ENCODE measurements at places on chromosomes 12 and 14.
A peak's percentile ranks its signal among the peaks of the same experiment; 100 is the strongest.

DNA sequence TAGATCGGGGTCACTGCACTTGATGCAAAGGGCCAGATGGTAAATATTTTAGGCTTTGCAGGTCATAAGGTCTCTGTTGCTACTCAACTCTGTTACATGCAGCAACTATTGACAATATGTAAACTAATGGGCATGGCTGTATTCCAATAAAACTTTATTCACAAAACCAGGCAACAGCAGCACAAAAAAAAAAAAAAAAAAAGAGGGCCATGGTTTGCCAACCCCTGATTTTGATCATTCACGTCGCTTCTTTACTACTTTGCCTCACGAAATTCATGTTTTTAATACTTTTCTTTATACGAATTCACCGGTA is 152.9 kb downstream of the RBM19 start:
- DNase-seq, result no peak

DNA sequence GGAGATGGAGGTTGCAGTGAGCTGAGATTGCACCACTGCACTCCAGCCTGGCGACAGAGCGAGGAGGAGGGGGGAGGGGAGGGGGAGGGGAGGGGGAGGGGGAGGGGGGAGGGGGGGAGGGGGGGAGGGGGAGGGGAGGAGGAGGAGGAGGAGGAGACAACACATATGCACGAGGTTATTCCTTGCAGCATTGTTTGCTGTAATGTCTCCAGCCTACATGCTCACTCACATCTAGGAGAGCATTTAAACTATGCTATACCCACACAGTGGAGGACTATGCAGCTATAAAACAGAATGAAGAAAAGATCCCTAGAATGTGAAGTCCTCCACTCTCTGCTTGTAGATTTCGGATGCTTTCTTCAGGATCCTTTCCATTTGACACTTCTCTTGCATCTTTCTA is 3.5 kb upstream of the HIGD1C start:
- DNase-seq, result no peak

- peak; percentile 27 for DNase-seq
These were observed 456.7 kb downstream of the SLC16A7 start for GRCh38 chr12:60052483-60052882.

DNA sequence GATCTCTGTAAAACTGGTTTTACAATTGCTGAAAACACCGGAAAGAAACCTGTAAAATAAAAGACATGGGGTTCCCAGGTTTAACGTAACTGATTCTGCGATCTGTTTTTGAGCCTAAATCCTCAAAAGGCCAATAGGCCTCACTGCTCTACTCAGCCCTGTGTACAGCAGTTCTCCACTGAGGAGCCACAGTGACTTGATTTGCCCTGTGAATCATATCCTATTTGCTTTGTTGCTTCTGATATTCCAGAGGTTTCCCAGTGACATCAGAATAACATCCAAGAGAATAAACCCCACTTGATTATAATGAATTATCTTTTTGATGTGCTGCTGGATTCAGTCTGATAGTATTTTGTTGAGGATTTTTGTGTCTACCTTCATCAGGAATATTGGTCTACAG is 27.5 kb downstream of the MDM1 start:
- DNase-seq, result peak; percentile 6

DNA sequence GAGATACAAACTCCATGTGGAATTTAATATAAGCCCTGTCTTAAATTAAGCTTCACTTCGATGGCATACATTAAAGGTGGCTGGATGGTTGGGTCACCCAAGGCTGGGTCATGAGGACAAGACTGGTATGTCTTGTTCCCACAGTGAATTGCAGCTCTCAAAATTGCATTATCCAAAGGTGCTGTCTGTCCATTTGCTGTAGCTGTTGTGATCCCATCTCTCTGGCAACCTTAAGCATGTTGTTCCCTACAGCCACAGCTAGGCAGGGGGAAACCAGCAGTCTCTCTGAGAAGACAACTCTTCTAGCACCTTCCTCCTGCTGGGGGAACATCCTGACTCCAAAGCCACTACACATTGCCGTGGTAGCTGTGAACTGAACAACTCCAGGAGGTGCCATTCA is 187.0 kb downstream of the NUAK1 start:
- DNase-seq, result no peak

DNA sequence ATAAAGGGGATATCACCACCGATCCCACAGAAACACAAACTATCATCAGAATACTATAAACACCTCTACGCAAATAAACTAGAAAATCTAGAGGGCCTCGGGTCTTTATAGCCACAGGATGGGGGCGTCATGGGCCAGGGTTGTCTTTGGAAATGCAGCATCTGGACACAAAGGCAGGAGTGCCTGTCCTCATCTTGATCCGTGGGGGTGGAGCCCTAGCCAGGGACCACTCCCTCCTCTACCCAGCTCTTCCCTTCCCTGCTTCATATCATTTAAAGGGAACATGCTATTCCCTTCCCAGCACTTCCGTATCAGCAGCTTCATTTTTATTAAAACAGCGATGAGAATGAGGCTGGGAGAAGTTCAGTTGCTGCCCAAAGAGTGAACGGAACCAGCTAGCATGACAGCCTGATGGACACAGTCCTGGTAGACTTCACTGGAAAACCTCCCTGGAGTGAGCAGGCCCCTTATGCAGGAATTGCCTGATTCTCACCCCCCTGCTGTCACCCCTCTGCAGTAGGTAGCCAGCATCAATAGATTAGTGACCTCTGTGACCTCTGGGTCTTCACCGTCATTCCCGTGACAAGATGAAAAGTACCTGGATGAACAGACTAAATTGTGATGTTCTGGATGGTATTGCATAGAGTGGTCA is 251.4 kb upstream of the RGS6 start:
- no peak for DNase-seq

- peak; percentile 98 for DNase-seq
These were observed 2.1 kb upstream of the ARID2 start for GRCh38 chr12:45727301-45727979.

- no peak for DNase-seq
These were observed 59.7 kb downstream of the PLXNC1 start for GRCh38 chr12:94207849-94208621.

DNA sequence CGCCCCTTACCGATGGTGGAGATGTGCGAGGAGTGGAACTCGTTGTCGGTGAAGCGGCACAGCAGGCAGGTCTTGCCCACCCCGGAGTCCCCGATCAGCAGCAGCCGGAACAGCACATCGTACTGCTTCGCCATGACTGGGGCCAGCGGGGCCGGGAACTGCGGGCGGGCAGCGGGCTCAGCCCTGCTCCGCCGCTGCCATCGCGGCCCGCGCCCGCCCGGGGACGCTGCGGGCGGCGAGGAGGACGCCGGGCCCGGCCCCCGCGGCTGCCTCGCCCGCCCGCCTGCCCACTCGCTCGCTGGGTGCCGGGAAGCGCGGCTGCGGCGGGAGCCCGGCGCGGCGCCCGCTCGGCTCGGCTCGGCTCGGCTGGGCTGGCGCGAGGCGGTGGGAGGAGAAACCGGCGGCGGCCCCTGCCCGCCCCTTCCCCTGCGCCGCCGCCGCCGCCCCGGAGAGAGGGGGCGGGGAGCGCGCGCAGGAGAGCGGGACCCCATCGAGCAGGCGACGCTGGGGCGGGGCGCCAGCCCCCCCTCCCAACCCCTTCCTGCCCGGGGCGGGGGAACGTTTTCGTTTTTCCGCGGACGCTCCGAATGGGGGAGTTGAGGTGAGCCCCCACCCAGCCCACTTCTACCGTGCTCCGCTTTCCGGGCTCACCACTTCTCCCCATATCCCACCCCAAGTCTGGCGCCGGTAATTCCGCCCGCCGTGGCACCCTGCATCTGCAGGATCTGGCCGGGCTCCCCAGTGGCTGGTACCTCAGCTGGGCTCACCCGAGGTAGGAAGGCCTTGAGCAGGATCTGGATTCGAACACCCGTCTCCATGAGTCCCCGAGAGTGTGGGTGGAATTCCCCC is at the start of gene RAB15:
Gene RAB15 (minus strand): TSS at position 394 of the 849 bp plus-strand sequence. CDS start 260 bp downstream, at position 134.
- peak; percentile 31 for DNase-seq

DNA sequence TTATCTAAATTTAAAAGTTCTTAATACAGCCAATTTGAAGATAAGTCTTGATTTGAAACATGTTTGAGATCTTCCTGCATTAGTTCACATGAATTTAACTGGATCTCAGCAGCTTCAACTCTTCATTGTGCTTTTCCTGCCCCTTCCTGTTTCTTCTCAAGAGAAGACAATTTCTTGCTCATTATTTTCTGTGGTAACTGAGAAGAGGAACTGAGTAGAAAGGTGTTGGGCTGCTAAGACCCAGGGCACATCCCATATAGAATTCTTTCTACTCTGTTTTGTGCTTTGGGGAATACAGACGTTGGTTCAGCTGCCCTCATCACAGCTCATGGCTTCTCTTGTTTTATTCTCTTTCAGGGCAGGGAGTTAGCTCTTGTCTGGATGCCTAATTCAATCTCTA is 110.2 kb downstream of the SNAPC1 start:
- no peak for DNase-seq

DNA sequence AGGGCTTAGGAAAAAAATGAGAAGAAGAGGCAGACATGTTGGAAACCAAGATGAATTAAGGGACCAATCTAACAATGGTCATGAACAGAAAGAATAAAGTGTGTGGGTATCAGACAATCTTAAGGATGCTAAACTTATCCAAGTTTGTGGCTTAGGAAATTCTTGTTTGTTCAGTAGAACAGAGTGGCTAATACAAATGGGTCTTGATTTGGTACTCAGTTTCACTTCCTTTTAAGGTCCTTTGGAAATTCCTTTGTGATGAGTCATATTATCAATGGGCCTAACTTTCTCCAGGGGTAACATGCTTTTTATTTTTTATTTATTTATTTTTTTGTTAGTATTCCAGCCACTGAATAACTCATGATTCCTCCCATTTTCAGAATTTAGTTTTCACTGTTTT is 1154.7 kb upstream of the FLRT2 start:
- DNase-seq, result peak; percentile 47

- DNase-seq, result peak; percentile 10
These were observed 48.5 kb downstream of the IFNG-AS1 start for GRCh38 chr12:68037616-68038255.

DNA sequence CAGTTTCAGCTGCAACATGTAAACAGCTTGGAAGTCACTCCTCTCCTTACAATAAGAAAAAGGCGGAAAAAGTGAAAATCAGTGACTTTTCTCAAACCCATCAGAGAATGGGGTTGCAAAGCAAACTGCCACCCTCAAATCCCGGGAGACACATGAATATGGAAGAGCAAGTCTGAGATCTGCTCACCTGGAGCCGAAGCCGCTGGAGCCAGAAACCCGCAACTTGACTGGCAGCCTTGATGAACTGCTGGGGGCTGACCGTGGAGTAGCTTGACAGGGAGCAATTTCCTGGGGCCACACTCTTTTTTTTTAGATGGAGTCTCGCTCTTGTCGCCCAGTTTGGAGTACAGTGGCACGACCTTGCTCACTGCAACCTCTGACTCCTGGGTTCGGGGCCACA is 208.2 kb downstream of the KIF26A start:
- no peak for DNase-seq

DNA sequence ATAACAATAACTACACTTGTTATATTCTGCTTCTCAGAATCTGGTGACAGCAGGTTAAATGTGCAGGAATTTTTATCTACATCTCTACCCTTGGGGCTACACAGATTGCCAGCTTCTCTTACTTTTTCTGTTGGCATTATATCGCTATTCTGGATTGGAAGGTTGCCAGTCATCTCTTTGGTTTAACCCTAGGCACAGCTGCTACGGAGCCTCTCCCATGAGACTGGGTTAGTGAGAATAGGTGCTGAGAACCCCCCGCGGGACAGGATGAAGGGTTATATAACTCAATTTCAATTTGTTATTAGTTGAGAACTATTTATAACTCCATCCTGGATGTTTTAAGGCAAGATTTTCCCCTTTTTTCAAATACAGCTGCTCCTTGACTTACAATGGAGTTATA is 73.1 kb downstream of the ACADS start:
- no peak for DNase-seq

GRCh38 chr12:3041558-3042164 is 35.5 kb upstream of the TSPAN9 start:
- DNase-seq, result peak; percentile 74

- DNase-seq, result peak; percentile 57
These were observed 3.6 kb downstream of the CFL2 start for GRCh38 chr14:34710744-34711143.

DNA sequence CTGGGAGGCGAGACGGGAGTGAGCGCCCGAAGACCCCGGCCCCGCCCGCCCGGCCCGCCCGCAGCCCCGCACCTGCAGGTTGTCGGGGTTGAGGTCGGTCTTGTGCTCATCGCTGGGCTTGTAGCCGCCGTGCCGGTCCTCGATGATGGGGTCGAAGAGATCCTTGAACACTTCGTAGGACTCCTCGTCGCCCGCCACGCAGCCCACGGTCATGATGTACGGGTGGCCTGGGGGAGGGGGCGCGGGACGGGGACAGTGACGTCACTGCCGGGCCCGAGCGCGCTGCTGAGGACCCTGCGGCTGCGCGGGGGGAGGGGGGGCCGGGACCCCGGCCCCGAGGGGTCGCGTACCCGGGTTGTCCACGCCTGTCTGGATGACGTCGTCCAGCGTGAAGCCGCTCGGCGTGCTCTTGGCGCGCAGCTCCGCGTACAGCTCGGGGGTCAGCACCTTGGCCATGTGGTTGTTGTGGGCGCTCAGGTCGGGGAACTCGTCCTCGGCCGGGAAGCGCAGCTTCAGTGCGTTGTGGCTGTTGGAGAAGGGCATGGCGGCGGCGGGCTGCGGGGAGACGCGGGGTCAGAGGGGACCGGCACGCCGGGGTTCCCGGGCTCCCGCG is 573 bp downstream of the CKB start:
- DNase-seq, result no peak

- DNase-seq, result no peak
These were observed 87.5 kb downstream of the NCOR2 start for GRCh38 chr12:124479680-124480468.

DNA sequence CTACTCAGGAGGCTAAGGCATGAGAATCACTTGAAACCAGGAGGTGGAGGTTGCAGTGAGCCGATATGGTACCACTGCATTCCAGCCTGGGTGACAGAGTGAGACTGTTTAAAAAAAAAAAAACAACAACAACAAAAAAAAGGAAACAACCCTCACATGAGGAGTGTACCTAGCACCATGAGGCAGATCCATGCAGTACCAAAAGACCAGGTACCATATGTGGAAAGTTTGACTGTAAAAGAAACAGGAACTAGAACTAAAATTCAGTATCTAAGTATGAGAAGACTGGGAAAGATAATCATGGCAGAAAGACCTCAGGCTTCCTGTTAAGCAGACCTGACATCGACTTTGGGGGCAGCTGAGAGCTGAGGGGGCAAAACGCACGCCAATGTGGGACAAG is 55.1 kb downstream of the TRAFD1 start:
- no peak for DNase-seq

DNA sequence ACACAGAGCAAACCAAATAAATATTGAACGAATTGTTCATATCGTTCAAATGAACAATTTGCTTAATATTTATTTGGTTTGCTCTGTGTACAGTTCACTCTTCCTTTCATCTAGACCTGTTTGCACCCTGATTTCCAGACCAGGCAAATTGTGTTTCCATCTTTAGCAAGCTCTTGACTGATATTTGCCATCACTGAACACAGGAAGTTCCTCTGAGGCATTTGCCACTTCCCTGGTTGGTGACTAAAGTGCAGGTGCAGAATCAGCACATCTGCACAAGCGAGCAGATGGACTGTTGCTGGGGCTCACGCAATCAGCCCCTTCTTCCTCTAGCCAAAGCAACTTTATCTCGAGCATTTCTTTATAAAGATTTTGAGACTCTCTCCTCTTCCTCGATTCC is 112.9 kb downstream of the DAAM1 start:
- DNase-seq, result no peak

Measured in fibroblast of skin of right quadriceps (primary cell).